Stimulated activated CD8-positive, alpha-beta memory T cell treated with anti-CD3 and anti-CD28 coated beads, Interleukin-4, amount 100 ng/mL, for 1 hour (primary cell): ENCODE measurements at places on chromosomes 12 and 14.

DNA sequence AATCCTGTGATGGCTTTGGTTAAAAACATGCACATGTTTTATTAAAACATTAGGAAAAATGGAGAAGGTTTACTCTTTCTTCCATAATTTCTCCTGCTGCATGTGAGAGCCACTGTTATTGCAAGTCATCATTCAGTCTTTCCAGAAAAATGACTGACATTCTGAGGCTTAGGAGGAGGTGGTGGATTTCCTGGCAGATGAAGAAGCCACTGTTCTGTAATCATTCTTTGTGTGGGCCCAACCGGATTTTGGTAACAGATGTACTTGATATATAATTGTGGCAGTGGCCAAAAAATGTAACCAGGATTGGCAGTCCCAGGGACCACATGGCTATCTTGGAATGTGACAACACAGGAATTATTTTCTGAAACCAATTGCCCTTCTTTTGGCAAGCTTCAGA lies 120.2 kb downstream of the DAAM1 start:
- DNase-seq = no peak

DNA sequence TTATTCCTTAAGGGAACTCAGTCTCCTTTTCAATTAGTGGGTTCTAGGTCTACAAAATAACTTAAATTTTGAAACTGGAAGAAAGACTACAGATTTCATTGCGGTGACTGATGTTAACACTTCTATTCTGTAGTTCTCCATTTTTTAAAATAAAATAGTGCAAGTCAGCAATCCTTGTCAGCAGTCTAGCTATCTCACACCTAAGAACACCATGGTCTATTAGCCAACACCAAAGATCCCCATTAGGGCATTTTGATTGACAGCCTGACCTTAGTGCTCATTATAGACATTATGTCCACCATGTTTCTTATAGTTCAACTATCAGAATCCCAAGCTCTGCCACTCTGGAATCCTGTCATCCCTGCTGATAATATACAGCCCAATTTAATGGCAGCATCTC lies 27.4 kb downstream of the GPR65 start:
- DNase-seq = no peak

GRCh38 chr12:119102714-119103113 lies 76.0 kb upstream of the HSPB8 start:
- DNase-seq = no peak

DNA sequence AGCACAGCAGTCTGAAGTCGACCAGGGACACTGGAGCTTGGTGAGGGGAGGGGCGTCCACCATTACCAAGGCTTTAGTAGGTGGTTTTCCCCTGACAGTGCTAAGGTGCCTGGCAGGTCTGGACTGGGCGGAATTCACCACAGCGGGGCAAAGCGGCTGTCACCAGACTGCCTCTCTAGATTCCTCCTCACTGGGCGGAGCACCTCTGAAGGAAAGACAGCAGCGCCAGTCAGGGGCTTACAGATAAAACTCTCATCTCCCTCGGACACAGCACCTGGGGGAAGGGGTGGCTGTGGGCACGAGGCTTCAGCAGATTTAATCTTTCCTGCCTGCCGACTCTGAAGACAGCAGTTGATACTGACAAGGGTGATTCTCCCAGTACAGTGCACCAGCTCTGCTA lies 39.1 kb downstream of the DDHD1 start:
- no peak for DNase-seq

- DNase-seq = no peak
Observed at GRCh38 chr12:6688543-6688998, 604 bp downstream of the ZNF384 start.

DNA sequence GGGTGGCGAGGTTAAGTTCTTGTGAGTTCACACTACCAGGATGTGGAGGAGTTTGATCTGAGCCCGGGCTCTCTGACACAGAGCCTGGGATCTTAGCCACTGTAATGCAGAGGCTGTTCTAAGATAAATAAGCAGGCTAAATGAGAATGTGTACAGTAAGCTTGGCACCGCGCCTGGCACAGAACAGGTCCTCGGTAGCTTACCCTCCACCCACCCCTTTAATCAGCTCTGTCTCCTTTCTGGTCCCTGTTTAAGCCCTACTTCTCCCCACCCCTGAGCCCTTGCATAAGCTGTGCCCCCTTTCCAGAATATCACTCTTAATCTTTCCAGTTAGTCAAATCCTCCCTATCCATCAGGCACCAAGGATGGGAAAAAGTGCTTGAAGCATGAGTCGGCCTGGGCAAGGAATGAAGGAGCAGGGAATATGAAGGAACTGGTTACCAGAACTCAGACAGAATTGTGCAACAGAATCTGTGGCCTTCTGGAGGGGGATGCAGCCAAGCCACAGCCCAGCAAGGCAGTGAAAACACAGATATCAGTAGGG lies 32.8 kb upstream of the CMKLR1 start:
- no peak for DNase-seq

DNA sequence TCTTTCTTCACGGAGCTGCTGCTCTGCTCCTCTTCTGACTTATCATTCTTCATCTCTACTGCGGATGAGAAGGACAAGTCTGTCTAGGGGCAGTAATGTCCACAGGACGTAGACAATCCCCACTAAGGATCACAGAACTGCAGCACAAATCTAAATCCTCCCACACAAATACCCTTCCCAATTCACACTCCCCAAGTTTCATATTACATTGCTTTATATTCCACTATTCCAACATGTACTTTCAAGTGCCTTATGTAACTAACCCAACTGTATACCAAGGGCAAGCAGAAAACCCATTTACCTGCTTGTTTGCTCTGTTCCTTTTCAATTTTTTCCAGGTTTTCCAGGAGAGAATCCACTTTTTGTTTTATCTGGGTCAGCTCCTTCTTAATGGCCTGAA lies 55.6 kb upstream of the OR5AU1 start:
- no peak for DNase-seq

DNA sequence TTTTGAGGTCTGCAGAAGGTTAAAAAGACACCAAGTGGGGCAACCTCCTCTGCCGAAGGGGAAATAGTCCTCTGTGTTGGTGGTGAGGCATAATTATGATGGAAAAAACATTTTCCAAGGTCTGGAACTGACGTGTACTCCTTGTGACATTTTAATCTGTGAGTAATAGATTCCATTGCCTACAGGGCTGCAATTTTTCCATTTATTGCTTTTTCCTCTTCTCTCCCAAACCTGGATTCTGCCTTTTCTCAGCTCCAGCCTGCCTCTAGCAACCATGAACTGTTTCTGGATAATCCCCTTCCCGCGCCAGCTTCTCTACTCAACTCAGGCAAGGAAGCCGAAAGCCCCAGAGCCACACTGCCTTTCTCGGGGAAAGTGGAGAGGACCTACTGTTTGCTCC lies 230.1 kb upstream of the PLXNC1 start:
- no peak for DNase-seq

GRCh38 chr14:35365130-35366055 lies 39.2 kb downstream of the NFKBIA start:
- DNase-seq = peak; percentile 17

DNA sequence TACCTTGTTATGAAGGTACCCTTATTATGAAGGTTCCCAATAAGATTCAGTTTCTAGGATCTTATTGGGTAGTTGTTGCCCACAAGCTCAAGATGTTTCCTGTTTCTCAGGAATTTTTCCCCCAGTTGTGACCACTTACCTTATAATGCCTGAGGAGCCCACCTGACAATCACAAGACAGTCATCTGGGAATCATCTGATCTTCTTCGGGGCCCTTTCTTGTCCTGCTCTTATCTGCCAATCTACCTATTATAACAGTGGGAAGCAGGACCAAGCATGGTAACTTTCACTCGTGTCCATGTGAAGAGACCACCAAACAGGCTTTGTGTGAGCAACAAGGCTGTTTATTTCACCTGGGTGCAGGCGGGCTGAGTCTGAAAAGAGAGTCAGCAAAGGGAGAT lies 825.5 kb downstream of the BCL11B start:
- no peak for DNase-seq

DNA sequence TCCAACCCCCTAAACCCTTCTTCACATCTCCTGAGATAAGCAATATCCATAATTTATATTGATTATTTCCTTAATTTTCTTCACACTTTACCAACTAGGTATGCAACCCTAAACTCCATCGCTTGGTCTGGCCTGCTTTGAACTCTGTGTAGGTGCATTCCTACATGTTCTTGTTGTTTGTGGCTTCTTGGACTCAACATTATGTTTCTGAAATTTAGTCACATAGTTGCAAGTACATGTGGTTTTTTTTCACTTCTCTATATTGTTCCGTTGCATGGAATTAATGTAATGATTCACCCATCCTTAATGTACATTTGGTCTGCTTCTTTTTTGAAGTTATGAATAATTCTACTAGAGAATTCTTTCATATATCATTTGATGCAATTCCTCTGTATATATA lies 1.6 kb upstream of the TAS2R30 start:
- DNase-seq = no peak

GRCh38 chr14:85165094-85165493 lies 364.9 kb upstream of the FLRT2 start:
- DNase-seq = no peak

DNA sequence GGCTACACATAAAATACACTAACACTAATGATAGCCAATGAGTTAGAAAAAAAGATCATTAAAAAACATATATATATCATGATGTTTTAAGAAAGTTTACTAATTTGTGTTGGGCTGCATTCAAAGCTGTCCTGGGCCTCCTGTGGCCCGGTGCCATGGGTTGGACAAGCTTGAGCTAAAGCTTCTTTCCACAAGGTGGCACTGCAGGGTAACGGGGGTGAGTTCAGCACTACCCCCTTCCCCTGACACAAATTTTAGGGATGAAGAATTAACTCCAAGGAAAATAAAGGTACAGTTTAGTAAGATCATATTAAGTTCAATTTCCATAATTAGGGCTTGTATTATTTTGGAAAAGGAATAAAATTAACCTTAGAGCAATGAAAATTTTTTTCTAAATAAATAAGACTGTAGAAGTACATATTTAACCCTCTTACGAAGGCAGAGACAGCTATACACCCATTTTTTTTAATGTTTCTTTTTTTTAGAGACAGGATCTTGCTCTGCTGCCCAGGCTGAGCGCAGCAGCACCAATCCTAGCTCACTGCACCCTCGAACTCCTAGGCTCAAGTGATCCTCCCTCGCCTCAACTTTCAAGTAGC lies 38.9 kb downstream of the PPP1R13B start:
- DNase-seq = peak; percentile 22

GRCh38 chr12:68499616-68500015 lies 111.1 kb upstream of the RAP1B start:
- DNase-seq = no peak

- no peak for DNase-seq
Observed at GRCh38 chr12:2753536-2753935, 41.2 kb upstream of the FKBP4 start.

DNA sequence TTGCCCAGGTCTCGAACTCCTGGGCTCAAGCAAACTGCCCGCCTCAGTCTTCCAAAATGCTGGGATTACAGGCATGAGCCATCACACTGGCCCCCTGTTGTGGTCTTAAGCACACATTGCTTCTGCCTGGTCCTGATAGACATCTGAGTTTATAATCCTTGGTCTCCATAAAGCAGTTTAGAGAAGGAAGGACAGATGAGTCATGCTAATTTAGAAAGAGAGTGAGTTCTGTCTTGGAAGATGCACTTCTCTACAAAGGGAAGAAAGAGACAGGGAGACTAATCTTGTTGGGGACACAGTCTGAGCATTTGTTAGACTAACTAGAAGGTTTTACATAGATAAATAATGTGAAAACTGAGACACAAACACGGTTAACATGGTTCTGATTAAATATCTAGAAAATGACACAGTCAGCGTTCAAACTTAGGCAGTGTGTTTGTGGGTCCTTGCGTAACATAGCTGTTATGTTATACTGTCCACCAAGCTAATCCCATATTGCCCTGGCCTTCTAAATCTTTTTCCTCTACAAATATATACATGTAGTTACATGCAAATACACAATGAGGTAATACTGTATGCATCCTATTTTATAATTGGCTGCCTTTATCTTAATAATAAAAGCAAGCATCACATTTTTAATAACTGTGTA lies 31.0 kb downstream of the SAMD4A start:
- DNase-seq = no peak

DNA sequence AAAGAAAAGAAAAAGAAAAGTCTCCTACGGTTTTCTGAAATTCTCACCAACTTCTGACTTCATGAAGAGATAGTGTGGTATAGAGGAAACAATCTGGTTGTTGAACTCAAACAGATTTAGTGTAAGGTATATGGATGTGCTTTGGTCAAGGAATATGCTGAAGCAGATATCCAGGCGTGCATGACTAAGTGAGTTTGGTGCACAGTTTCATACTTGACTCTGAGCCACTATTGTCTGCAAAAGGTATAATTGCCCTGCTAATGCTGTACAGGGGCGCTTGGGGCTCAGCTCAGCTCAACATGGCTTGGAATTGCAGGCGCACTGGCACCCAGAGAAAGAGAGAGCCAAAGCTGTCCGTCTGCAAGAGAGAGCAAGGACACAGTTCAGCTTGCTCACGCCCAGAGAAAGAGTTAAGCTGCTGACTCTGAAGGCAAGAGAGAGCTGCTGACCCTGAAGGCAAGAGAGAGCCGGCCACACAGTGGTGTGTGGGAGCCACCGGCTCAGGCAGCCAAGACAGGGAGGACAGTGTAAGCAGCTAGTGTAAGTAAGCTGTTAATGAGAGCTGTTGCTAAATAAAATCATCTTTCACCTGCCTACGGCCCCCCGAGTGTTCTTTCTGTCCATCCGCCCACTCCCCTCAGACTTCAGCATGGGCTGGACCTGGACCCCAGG lies 66.4 kb upstream of the SLC38A4 start:
- no peak for DNase-seq

DNA sequence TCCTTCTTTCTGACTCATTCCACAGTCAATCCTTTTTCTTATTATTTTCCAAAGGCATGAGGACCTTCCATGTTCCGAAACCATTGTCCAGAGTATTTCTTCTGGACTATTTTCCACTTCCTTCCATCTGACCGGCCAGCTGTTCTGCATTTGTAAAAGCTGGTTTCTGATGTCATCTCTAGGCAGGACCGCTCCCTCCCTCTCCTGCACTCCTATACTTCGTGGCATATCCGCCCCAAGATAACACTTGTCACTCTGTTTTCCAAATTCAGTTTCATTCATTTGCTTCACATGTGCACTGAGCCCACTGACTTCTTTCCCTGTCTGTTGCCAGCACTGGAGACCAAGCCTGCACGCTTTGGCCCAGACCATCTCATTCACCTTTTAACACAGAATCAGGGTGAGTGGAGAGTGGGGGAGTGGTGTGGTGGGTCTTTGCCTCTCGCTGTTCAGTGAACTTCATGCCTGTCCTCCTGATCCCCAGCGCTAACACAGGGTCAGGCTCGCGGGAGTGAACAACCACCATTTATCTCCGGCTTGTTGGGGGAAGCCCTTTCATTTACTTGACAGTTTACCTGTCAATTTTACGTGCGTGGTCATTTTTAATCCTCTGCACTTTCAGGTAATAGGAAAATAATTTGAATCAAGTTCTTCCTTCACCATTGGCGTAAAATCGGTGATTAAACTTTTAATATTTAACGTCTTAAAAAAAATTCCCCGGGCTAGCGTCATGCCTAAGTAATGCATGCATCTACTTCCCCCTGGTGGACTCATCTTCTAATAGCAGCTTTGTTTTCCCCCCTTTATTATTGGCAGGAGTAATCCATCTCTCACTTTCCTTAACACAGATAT lies 52.5 kb downstream of the C12orf75 start:
- no peak for DNase-seq
